ENCODE measurements at places on chromosomes 13 and 19. TPM values are rescaled to one million over a fixed set of nuclear protein-coding genes. Genes with fewer than 3 reads are reported as not detected.

Gene CYP2A6
- 0.09 TPM for total RNA-seq

DNA sequence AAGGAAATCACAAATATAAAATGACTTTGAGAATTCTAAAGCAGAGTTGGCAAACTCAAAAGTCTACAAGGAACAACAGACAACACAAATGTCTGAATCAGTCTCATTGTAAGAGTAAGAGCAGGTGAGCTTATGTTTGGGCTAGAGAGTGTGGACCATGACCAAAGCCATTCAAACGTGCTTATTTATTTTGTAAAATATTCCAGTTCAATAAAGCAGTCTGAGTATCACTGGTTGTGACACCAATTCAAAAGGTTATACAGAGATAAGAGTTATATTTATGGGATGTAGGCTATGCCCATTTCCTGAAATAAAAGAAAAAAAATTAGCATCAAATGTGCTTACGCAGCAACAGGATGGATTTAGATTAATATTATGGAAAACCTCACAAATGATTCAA is 251.6 kb downstream of the KLF5 start:
- no peaks in the 10 kb centered on the region for H3K27me3 ChIP-seq
- H3K4me1 ChIP-seq, result no peaks in the 10 kb centered on the region
- H3K27ac ChIP-seq, result no peak overlapping the region
- H3K36me3 ChIP-seq, result no peaks in the 10 kb centered on the region

DNA sequence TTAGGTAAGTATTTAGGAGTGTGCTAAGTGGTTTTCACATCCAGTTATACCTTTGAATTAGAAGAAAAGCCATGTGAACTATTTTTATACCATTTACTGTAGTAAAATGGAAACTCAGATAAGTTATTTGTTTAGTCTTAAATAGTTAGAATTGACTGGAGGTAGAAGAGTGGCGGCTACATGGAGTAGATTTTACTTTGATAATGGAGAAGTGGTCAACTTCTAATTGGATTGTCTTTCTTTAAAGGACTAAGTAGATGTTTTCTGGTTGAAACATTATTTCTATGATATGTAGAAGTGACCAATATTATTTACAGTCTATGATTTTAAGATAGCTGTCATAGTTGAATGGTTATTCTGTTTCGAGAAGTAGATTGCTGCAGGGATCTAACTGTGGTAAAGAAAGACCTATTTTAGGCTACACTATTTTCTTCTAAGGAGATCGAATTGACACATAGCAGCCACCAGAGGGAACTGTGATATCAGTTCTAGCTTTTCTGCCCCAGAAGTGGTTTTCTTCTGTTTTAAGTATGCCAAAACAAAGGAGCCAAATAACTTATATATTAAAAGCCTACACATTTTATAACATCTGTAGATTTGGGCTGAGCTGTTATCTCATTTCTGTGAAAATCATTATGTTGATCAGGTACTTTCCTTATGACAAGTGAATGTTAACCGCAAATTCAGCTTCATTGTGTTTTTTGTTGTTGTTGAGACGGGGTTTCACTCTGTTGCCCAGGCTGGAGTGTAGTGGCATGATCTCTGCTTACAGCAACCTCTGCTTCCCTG is 26.1 kb downstream of the ZMYM2 start:
- no peak overlapping the region for H3K27ac ChIP-seq
- no peak overlapping the region for H3K4me3 ChIP-seq
- no peaks in the 10 kb centered on the region for H3K27me3 ChIP-seq
- H3K4me1 ChIP-seq, result no peaks in the 10 kb centered on the region
- DNase-seq, result no peak
- H3K36me3 ChIP-seq, result peaks cover 6% of the 10 kb centered on the region

DNA sequence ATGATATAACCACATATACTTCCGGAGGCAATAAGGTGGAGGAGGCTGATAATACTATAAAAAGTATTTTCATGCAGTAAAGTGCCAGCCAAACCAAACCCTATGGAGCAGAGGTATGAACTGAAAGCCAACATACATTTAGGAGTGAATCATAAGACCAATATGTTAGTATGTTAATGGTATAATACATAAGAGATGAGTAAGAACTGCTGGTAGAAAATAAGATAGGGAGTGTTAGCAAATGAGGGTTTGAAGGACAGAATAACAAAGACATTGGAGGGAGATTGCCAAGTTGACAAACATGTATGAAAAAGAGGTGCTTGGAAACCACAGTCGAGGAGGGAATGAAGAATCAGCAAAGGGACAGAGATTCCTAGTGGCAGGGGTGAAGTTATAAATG is 10.8 kb downstream of the ENOX1 start:
- no peaks in the 10 kb centered on the region for H3K36me3 ChIP-seq
- H3K4me3 ChIP-seq, result no peak overlapping the region
- no peak overlapping the region for H3K27ac ChIP-seq
- no peak for DNase-seq
- no peaks in the 10 kb centered on the region for H3K4me1 ChIP-seq
- no peaks in the 10 kb centered on the region for H3K27me3 ChIP-seq

Gene BSPH1
- total RNA-seq, result not detected

- no peaks in the 10 kb centered on the region for H3K4me1 ChIP-seq
- no peak overlapping the region for H3K4me3 ChIP-seq
- no peak overlapping the region for H3K27ac ChIP-seq
Measured at GRCh38 chr13:104976986-104977385, 1558.5 kb downstream of the EFNB2 start.

GRCh38 chr13:111943229-111943795 is 123.6 kb upstream of the SOX1 start:
- DNase-seq, result no peak
- no peaks in the 10 kb centered on the region for H3K27me3 ChIP-seq
- H3K4me3 ChIP-seq, result no peak overlapping the region
- H3K27ac ChIP-seq, result no peak overlapping the region
- H3K36me3 ChIP-seq, result no peaks in the 10 kb centered on the region

Gene KRTDAP
- total RNA-seq, result 7.9 TPM

Gene VSIG10L
- 0.42 TPM for total RNA-seq

Gene IZUMO2
- not detected for total RNA-seq

- H3K4me1 ChIP-seq, result no peaks in the 10 kb centered on the region
- H3K4me3 ChIP-seq, result no peak overlapping the region
- DNase-seq, result no peak
Measured at GRCh38 chr13:44912278-44913016, 76.8 kb downstream of the NUFIP1 start.

Gene GPR180
- total RNA-seq, result 5.4 TPM

DNA sequence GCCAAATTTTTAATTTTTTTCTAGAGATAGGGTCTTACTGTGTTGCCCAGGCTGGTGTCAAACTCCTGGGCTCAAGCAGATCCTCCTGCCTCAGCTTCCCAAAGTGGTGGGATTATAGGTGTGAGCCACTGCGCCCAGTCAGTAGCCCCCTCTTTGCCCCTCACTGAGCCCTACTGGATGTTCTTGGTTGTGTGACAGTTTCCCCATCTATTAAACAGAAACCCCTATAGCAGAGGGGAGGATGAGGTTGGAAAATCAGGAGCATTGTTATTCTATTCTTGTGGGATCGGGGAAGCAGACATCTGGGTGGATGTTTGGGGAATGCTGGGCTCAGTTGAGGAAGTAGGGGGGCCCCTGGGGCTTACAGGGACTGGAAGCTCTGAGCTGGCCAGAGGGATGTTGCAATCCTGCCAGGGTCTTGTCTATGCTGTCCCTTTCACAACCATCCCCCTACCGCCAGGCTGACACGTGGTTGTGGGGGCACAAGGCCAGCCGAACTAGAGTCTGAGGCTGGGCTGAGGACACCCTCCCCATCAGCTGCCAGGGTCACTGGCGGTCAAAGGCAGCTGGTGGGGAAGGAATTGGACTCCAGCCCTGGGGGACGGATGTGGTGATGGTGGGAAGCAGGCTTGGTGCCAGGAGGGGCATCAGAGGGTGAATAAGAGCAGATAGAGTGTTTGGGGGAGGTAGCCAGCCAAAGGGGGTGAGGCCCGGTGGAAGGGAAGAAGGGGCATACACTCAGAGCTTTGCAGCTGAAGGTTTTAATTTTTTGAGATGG is 10.9 kb downstream of the APOC1 start:
- no peak for DNase-seq
- H3K4me1 ChIP-seq, result peaks cover 4% of the 10 kb centered on the region
- no peak overlapping the region for H3K27ac ChIP-seq
- H3K4me3 ChIP-seq, result no peak overlapping the region
- H3K36me3 ChIP-seq, result no peaks in the 10 kb centered on the region

Gene NKPD1
- total RNA-seq, result 0.14 TPM

DNA sequence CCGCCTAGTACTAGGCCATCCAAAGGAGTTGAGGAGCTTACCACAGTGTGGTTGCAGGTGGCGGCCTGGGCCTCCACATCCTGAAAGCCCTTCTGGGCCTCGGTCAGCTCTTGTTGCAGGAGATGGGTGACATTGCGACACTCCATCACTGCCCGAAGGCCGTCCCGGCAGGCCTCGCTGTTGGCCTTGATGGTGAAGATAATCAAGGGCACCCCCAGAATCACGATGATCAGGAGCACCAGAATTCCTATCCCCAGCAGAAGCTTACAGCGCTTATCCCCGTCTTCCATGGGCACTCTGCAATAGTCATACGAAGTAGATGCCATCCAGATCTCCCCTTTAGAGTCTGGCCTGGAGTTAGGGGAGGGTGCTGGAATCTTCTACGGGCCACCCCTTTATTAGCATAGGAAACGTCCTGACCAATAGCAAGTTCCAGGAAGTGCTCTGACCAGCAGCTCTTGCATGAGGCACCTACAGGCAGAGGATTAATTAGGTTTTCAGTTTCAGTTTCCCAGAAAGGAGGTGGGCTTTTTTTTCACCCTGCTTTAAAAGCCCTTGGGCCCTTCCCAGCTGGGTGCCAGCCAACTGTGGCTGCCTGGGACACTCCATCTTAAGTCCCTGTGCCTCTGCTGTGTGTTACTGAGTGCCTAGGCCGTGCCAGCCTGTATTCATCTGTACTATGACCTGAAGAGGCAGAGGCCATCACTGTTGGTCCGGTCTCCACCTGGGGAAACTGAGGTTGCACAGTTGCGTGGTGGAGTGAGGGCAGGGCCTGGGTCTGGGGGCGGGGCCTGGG is at the start of gene BST2:
BST2 (minus strand) TSS at position 381 of the 796 bp plus-strand sequence; CDS start at position 326, 55 bp downstream.
- peaks cover 7% of the 10 kb centered on the region for H3K36me3 ChIP-seq
- no peaks in the 10 kb centered on the region for H3K27me3 ChIP-seq
- H3K27ac ChIP-seq, result peak within 1 kb of the TSS; percentile 92
- H3K4me3 ChIP-seq, result peak within 1 kb of the TSS; percentile 55

DNA sequence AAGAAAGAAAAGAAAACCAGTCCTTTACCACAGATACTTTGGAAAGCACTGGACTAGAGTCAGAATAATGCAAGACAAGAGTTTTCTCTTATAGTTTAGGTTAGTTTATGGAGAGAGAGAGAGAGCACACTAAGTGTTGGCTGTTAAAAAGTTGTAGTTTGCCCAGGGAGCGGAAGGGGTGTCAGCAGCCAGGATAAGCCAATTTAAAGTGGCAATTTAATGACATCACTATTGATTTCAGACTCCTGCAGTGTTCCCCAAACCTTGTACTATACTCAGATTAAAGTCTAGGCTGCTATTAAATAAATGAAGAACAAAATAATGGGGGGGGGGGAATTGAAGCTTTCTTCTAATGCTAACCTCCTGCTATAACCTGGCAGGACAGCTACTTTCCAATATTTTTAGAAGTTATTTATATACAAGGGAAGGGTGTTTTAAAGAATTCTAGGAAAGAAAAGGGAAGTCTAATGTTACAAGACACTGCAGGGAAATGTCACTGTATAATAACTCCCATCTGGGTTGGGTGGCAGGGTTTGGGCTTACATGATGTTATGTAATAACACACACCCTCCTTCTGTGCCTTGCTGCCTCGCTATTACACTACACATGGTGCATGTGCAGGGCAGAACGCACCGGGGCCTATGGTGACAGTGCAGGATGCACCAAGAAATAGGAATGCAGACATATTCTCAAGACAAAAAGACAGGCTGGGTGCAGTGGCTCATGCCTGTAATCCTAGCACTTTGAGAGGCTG is 19.9 kb downstream of the TPT1 start:
- H3K4me3 ChIP-seq, result no peak overlapping the region
- DNase-seq, result no peak
- H3K27ac ChIP-seq, result no peak overlapping the region
- H3K36me3 ChIP-seq, result no peaks in the 10 kb centered on the region

- H3K4me3 ChIP-seq, result no peak overlapping the region
- H3K36me3 ChIP-seq, result no peaks in the 10 kb centered on the region
- no peak for DNase-seq
- H3K4me1 ChIP-seq, result peaks cover 3% of the 10 kb centered on the region
- peak overlapping the region; percentile 61 for H3K27ac ChIP-seq
Measured at GRCh38 chr19:16825312-16826052, 3.7 kb upstream of the SIN3B start.

- peaks cover 31% of the 10 kb centered on the region for H3K4me1 ChIP-seq
- DNase-seq, result no peak
- H3K27ac ChIP-seq, result no peak overlapping the region
- peaks cover 68% of the 10 kb centered on the region for H3K27me3 ChIP-seq
- peak overlapping the region; percentile 48 for H3K4me3 ChIP-seq
Measured at GRCh38 chr19:55082020-55082851, 6.6 kb downstream of the EPS8L1 start.

DNA sequence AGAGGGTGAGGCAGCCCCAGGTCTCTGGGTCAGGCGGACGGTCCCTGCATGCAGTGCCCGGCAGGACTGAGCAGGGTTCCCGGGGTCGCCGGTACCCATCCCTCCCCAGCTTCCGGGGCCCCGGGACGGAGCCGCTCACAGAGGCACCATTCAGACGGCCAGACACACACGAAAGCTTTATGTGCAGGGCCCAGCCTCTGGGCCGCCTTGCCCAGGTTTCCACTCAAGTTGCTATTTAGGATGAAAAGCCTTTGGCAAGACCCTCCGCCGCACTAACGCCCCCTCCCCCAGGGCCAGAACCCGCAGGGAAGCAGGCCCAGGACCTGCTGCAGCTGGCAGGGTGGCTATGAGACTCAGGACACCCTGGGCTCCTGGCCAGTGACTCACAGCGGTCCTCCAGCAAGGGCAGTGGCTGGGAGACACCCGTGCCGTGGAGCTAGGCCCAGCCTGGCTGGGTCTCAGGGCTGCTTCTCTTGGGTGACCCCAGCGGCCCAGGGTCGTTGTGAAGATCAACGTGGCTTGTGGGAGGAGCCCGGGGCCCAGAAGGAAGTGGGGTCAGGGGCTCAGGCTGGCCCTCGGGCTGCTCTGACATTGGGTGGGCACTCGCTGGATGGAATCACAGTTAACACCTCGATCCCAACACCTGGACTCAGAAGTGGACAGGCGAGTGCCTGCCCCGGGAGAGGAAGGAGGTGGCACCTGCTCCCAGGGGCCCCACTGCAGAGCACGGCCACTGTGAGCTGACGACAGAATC is 4.8 kb downstream of the C19orf25 start:
- H3K27me3 ChIP-seq, result peaks cover 45% of the 10 kb centered on the region
- no peak overlapping the region for H3K4me3 ChIP-seq
- H3K36me3 ChIP-seq, result peaks cover 24% of the 10 kb centered on the region
- no peak for DNase-seq
- peaks cover 30% of the 10 kb centered on the region for H3K4me1 ChIP-seq
- H3K27ac ChIP-seq, result no peak overlapping the region

- no peak for DNase-seq
- no peaks in the 10 kb centered on the region for H3K27me3 ChIP-seq
- H3K36me3 ChIP-seq, result no peaks in the 10 kb centered on the region
- H3K4me3 ChIP-seq, result peak overlapping the region; percentile 49
- peak overlapping the region; percentile 66 for H3K27ac ChIP-seq
- H3K4me1 ChIP-seq, result peaks cover 5% of the 10 kb centered on the region
Measured at GRCh38 chr19:4337906-4338440, 654 bp downstream of the STAP2 start.
